NCI-H1694 treated with DMSO at 0.1 percent for 48 hours (cell line): ENCODE measurements at places on chromosomes 5 and 9.

DNA sequence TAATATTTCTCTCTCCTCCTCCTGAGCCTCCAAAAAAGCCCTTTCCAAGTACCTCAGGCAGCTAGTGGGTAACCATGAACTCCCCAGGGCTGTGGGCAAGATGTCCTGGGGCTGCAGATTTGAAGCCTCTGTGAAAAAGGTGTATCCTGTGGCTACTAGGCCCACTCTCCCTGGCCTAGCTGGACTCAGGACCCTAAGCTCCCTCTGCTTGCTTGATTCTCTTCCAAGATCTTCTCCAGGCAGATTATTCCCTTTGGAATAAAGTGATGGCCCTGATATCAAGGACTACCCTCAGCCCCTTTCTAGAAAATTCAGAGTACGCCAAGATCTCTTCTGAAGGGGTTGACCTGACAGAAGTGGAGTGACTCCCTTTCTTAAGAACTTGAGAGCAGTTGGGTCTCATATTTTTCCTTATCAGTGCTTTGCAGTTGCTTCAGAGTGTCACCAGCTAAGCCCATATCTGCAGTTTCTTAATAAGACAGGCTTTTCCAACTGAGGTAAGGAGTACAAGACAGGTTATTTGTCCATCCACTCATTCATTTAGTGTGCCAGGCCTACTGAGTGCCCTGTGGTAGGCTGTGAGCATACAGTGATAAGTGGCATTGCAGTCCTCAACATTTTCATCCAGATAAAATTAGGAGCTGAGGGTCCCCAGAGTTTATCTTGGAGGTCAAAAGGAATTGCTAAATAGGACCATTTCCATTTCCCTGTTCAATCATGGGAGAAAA, 42.5 kb downstream of the CYSTM1 start:
- no peak for DNase-seq

- DNase-seq, result peak; percentile 69
Observed at GRCh38 chr5:123000731-123001130, 35.8 kb downstream of the PPIC start.

DNA sequence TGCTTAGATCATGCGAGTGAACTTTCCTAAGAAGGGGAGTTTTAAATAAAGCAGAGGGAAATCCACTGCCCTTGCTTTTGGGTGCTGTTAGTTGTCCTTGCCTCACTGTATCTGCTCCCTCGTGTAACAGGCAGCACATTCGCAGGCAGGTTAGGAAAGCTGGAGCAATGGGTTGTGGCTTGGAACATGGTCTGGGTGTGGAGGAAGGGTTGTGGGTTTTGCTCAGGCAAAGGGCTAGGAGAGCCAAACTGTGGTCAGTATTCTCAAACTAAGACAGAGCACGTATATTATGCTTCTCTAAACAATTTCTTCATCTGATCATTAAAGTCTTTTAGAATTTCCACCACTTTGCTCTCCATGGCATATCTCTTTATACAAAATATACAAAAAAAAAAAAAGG, 135.7 kb downstream of the FANCC start:
- DNase-seq, result no peak

- peak; percentile 47 for DNase-seq
Observed at GRCh38 chr9:117335837-117336433, 78.9 kb downstream of the ASTN2 start.

DNA sequence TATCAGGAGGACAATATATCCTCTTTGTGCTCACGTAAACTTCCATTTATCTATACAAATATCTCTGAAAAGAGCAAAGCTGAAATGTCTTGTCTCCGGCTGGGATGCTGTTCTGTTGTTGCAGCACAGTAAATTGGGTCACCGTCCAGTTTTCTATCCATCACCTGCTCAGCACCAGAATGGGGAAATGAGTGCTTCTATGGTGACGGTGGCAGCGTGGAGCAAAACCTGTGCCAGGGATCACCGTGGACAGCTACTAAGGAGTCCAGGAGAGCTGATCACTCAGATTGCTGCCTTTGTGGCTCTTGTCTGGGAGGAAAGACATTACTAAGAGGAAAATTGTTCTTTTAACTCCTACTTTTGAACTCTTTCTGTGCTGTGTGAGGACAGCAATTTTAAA, 531.6 kb downstream of the PSAT1 start:
- DNase-seq, result no peak

DNA sequence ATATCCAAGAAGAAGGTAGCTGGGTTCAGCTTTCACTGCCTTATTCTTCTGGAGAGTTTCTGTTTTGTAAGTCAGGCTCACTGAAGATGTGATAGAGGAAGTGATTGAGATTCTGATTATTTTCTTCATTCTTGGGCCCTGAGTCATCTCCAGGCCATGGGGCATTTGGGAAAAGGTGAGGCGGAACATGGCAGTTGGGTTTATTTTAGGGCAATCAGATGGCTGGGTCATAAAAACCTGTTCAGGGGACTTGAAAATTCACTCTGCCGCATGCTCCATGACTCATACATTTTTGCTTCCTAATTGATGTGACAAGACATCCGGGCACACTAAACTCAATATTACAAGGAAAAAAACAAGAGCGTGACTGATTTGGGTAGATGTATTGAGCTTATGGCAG, 265.7 kb upstream of the KLF4 start:
- DNase-seq, result no peak

GRCh38 chr5:32612134-32612888, 27.0 kb downstream of the SUB1 start:
- no peak for DNase-seq

DNA sequence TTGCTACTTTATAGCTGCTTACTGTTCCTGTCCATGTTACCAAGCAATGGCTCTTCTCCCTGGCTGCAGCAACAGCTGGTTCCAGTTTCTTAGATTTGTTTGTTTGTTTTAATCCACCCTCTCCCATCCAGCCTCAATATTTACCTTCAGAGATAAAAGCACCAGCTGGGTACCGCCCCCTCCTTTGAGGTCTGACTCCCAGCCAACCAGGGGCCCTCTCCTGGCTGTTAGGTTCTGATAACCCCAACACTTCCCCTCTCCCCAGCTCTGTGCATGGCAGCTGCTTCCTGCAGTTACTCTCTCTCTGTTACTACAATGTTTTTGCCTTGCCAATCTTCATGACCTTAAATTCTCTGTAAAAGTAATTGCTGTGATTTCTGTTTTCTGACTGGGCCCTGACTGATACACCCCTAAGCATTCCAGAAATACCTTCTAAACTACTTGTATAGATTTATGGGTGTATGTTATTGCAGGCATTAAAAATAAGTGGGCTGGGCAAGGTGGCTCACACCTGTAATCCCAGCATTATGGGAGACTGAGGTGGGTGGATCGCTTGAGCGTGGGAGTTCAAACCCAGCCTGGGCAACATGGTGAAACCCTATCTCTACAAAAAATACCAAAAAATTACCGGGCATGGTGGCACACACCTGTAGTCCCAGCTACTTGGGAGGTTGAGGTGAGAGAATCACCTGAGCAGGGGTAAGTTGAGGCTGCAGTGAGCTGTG, 2.6 kb upstream of the GCNT1 start:
- DNase-seq, result no peak

DNA sequence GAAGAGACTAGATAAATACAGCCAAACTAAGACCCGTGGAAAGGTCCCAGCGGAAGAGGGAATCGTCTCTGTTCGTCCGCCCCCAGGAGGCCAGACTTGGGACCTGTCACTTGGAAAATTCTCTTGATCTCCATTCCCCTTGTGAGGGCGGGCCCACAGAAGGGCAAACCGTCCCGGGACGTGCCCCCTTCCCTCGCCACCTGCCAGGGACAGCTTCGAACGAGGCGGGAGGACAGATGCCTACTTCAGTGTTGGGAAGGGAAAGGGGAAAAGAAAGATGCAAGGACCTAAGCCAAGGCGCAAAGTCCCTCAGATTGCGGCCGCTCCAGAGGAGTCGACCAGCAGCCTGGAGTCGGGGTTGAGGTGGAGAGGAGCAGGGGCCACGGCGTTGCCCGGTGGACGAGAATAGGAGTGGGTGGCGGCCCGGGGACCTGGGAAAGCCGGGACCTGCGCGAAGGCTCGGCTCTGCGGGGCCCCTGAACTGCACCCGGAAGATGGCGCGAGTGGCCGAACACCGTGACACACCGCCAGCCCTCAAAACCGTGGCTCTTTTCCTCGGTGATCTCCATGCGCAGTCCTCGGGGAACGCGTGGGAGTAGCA, 4.4 kb upstream of the EBF1 start:
- DNase-seq, result no peak

GRCh38 chr5:150281987-150282386, 7.6 kb downstream of the CAMK2A start:
- DNase-seq, result no peak

DNA sequence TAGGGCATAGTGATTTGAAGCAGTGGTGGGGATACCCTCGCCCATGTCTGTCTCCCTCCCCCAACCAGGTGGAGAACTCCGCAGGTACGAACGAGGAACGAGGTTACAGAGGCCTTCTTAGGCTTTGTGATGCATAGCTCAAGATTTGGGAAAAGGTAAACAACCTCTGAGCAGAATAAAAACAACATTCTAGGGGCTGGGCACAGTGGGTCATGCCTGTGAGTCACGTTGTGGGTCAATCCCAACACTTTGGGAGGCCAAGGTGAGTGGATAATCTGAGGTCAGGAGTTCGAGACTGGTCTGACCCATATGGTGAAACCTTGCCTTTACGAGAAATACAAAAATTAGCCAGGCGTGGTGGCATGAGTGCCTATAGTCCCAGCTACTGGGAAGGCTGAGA, 3.6 kb upstream of the LCP2 start:
- no peak for DNase-seq

DNA sequence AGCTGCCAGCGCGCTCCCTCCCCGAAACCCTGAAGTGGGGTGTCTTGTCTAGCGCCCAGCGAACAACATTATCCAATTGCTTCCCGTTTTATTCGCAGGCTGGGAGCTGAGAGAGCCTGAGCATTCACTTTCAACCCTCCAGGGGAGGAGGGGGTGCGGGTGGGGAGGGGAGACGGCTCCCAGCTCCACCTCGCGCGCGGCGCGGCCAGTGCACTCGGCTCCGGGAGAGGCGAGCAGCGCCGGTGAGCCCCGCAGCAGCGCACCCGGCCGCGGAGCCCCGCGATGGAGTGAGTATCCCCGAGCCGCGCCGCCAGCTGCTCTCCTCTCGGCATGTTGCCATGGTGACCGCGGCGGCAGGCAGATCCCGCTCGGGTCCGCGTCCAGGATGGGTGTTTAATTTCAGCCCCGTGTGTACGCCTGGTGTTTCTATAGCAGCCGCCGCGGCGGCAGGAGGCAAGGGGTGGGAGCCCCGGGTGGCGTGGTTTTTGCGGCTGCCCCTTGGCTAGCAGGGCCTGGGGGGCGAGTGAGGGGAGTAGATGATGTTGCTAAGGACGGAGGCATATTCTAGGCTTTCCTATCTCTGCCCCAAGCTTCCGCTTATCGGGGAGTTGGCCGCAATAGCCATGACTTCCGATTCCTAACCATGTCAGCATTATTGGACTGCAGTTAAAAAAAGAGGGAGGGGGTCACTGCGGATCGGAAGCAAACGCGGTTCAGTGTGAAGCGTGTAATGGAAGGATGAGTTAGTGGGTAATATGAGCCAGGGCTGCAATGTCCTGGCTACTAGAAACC, 139.2 kb upstream of the PALM2AKAP2 start:
- peak; percentile 20 for DNase-seq

- no peak for DNase-seq
Observed at GRCh38 chr9:87694236-87694755, 31.6 kb upstream of the CTSL start.

DNA sequence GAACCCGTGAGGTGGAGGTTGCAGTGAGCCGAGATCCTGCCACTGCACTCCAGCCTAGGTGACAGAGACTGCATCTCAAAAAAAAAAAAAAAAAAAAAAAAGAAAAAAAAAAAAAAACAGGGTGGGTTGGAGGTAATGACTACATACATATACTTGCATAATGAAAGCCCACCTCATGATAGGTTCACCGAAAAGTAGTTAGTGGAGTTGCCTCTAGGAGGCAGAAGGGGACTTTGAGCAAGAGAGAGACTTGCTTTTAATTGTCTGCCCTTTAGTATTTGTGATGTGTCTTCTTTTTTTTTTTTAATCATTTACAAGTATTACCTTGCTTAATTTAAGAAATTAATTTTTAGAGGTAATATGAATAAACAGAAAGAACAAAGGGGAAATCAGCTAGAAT, 99.8 kb downstream of the PPARGC1B start:
- no peak for DNase-seq

GRCh38 chr5:164742025-164742424, 1236.6 kb downstream of the MAT2B start:
- no peak for DNase-seq

- no peak for DNase-seq
Observed at GRCh38 chr9:81032831-81033230, 656.5 kb downstream of the TLE1 start.

DNA sequence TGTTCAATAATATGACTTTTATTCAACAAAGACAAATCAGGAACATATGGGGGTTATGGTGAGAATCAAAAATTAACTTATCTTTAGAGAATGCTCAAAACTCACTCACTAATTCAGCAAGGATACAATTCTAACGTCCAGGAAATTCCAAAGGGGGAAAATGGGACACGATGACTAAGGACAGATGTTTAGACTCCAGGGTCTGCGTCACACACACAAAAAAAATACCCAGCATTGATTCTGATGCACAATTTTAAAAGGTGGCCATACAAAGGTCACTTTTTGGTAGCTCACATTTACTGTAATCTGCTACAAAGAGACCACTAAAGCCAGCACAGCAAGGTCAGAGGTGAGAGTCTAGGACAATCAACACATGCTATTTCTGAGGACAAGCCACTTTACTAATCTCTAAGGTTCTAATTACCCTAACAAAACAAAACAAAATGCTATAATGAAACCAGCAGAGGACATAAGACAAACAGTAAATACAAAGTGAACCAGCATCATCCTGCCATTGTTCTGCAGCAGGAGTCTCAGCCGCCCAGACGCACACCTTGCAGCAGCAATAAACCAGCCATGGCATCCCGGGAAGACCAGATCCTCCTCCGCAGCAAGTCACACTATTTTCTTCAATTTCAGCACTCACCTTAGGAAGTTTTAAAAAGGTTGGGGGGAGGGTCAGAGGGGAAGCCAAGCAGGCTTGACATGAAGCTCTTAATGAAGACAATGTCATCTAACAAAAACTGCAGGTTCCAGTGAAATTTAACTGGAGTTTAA, 57.8 kb downstream of the TTC39B start:
- DNase-seq, result no peak

DNA sequence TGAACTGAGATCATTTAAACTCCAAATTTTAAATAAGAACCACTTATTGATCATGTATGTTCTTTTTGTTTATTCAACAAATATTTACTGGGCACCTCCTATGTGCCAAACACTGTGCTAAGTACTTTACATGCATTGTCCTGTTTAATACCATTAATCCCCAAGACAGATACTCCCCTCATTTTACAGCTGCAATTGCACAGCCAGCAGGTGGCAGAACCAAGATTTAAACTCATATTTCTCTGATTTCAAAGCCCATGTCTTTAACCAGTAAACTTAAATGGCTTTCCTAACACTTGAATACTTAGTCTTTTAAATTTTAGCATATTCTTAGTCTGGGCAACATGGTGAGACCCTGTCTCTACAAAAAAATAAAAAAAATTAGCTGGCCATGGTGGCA, 43.4 kb upstream of the KIAA1958 start:
- peak; percentile 2 for DNase-seq

GRCh38 chr9:32580631-32581300, 7.8 kb upstream of the NDUFB6 start:
- DNase-seq, result no peak
